ENCODE measurements at places on chromosomes 2 and 18. TPM values are rescaled to one million over a fixed set of nuclear protein-coding genes. Genes with fewer than 3 reads are reported as not detected.

The DCDC2C gene
- total RNA-seq = not detected

The TMEM247 gene
- total RNA-seq = not detected

The COLEC11 gene
- total RNA-seq = 0.44 TPM

The SNORC gene
- total RNA-seq = 14.3 TPM

The TRIM54 gene
- total RNA-seq = 1.6 TPM

The G6PC2 gene
- total RNA-seq = not detected

The RND3 gene
- total RNA-seq = 145 TPM

The MTLN gene
- total RNA-seq = 166 TPM

The KATNAL2 gene
- 2.0 TPM for total RNA-seq

Measured in PC-3 (cell line).